Sigmoid colon (tissue), 7 donors: ENCODE measurements at places on chromosomes 1 and 21. TPM values are rescaled to one million over a fixed set of nuclear protein-coding genes. Genes with fewer than 3 reads are reported as not detected.

PLEKHA6 gene
- polyA plus RNA-seq, result 22.2 TPM

BMP8A gene
- 0.60 TPM for polyA plus RNA-seq

NBPF6 gene
- polyA plus RNA-seq, result not detected

CFHR2 gene
- not detected for polyA plus RNA-seq

NHLH1 gene
- 0.12 TPM for polyA plus RNA-seq

SSBP3 gene
- polyA plus RNA-seq, result 40.1 TPM

ST6GALNAC3 gene
- 1.6 TPM for polyA plus RNA-seq

FMO4 gene
- polyA plus RNA-seq, result 7.8 TPM

FLG2 gene
- polyA plus RNA-seq, result not detected

CLEC20A gene
- polyA plus RNA-seq, result not detected

MXRA8 gene
- 22.2 TPM for polyA plus RNA-seq

SPRR5 gene
- polyA plus RNA-seq, result not detected
